ENCODE measurements at places on chromosomes 12 and 14. TPM values are rescaled to one million over a fixed set of nuclear protein-coding genes. Genes with fewer than 3 reads are reported as not detected.

- peaks cover 9% of the 10 kb centered on the region for H3K4me1 ChIP-seq
- no peak overlapping the region for H3K27ac ChIP-seq
- no peak for DNase-seq
- H3K36me3 ChIP-seq: no peaks in the 10 kb centered on the region
These were observed 3.3 kb downstream of the NKX2-1 start for GRCh38 chr14:36516719-36517241.

The CABP1 gene
- total RNA-seq: not detected

- no peaks in the 10 kb centered on the region for H3K36me3 ChIP-seq
- no peak overlapping the region for H3K27ac ChIP-seq
- no peak overlapping the region for H3K4me3 ChIP-seq
- no peaks in the 10 kb centered on the region for H3K4me1 ChIP-seq
These were observed 1102.8 kb upstream of the SEL1L start for GRCh38 chr14:82636426-82636825.

The RNASE9 gene
- total RNA-seq: not detected

DNA sequence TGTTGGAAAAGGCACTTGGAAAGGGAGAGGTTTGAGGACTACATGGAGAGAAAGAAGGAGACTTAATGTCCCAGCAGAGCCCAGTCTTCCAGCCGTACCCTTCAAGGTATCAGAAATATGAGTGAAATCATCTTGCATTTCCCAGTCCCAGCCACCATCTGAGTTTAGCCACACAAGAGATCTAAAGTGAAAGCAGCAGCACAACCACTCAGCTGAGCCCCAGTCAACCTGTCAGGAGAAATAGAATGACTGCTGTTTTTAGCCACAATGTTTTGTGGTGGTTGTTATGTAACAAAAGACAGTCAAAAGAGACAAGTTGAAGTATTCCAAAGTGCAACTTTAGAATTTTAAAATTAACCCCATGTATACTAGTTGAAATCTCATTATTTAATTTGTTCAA is 28.0 kb downstream of the DERA start:
- DNase-seq: no peak
- H3K27me3 ChIP-seq: no peaks in the 10 kb centered on the region
- H3K4me3 ChIP-seq: no peak overlapping the region
- H3K36me3 ChIP-seq: no peaks in the 10 kb centered on the region
- H3K4me1 ChIP-seq: no peaks in the 10 kb centered on the region

DNA sequence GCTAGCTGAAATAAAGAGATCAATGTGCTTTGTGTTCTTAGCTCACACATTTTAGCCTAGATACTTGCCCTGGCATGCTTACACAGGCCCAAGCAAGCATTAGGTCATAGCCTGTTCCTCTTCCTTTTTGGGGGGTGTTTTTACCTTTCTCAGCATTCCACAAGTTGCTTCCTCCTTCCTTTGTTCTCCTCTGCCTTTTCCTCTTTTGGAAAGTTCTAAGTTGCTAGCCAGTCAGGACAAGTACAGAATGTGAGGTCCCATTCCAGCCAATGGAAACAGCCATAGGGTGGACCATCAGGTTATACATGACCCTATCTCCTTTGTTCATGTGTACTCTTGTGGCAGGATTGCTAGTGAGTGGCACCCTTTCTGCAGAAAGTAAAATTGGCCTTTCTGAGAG is 154.9 kb downstream of the RASSF9 start:
- H3K36me3 ChIP-seq: no peaks in the 10 kb centered on the region
- no peak overlapping the region for H3K4me3 ChIP-seq
- H3K27me3 ChIP-seq: no peaks in the 10 kb centered on the region

GRCh38 chr14:60594062-60594461 is 55.2 kb downstream of the SIX1 start:
- H3K27me3 ChIP-seq: no peaks in the 10 kb centered on the region
- H3K27ac ChIP-seq: no peak overlapping the region
- H3K4me1 ChIP-seq: no peaks in the 10 kb centered on the region
- no peak overlapping the region for H3K4me3 ChIP-seq
- no peaks in the 10 kb centered on the region for H3K36me3 ChIP-seq
- no peak for DNase-seq

DNA sequence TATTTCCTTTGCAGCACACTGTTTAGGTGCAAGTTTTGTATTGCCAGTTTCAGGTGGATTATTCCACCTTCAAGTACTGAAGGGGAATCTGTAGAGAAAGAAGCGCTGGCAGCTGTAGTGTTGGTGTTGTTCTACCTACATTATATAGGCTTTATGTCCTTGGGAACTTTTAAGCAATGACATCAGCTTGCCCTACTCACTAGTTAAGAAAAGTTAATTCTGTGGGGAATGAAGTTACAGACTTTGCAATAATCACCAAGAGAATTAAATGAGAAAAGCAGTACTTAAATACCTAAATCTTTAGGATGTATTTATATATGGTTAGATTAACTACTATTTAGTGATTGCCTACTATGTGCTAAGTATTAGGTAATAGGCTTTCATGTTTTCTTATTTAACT is at the start of gene OR4E1:
TSS of gene OR4E1 (minus strand) at position 101 of the 400 bp plus-strand sequence. CDS start 2,883 bp downstream, outside the sequence.
- no peaks in the 10 kb centered on the region for H3K4me1 ChIP-seq
- no peaks in the 10 kb centered on the region for H3K36me3 ChIP-seq
- no peaks in the 10 kb centered on the region for H3K27me3 ChIP-seq
- H3K4me3 ChIP-seq: no peak within 1 kb of the TSS
- H3K27ac ChIP-seq: no peak within 1 kb of the TSS

The C14orf93 gene
- total RNA-seq: 7.9 TPM

The NGB gene
- not detected for total RNA-seq

DNA sequence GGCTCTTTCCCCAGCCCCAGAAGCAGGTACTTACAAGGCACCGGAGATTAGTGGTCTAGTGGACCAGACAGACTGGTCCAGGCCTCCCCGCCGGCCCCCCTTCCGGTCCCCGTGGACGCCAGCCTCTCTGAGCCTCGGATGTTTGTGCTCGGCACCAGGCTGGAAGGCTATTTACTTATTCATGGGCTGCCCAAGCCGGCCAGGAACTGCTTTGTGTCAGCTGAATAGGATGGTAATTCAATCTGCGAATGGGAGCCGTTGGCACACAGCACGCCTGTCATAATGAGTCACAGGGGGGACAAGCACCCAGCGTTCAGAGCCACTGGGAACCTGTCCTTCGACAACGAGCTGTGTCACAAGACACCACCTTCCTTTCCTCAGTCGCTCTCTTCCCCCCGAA is 82.3 kb downstream of the RIMBP2 start:
- no peak overlapping the region for H3K4me3 ChIP-seq
- H3K36me3 ChIP-seq: no peaks in the 10 kb centered on the region
- peaks cover 9% of the 10 kb centered on the region for H3K27me3 ChIP-seq
- no peak overlapping the region for H3K27ac ChIP-seq
- no peak for DNase-seq

DNA sequence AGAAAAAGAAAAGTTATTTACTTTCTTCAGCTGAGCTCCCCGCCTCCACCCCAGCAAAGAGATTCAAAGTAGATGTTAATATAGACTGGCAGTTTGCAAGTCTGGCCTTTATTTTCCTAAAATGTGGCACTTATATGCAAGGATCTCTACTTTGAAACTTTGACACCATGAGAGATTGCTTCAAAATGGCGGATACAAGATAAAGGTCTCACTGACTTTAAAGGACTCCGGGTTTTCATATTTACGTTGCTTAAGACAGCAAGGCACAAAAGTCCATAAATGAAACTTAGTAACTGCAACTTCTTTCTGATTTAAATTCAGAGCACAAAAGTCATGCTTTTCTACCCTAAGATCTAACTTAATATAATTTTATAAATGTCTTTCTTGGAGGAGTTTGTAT is 3.5 kb downstream of the OTX2 start:
- no peaks in the 10 kb centered on the region for H3K36me3 ChIP-seq
- no peak overlapping the region for H3K27ac ChIP-seq
- H3K4me1 ChIP-seq: peaks cover 17% of the 10 kb centered on the region
- H3K27me3 ChIP-seq: peaks cover 100% of the 10 kb centered on the region

DNA sequence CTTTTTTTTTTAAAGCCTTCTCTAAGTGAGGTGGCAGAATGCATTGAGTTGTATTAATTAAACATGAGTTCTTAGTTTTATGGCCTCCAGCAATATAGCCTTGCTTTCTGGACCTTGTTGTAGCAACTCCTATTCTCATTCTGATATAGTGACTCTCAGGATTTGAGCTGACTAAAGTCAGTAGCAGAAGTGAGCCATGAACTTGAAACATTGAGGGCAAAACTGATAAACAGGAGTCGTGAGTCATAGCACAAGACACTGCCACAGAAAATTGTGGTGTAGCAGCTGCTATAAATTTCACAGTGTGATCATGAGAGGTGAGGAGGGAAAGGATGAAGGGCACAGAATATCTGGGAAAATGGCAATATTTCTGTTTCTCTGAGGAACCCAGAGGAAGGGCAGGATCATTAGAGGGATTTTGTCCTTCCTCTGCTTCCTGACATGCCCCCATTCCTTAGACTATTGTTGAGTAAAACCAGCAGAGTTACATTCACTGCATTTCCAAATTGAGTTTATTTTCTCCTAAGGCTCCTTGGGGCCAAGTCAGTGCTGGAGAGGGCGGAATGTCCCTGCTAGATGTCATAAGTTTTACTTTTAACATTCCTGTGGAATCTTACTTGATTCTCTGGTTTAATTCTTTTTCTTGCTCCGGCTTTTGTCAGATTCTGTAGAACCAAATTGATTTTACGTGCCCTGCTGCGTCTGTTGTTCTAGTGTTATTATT is 7.5 kb downstream of the KLRG1 start:
- no peaks in the 10 kb centered on the region for H3K4me1 ChIP-seq
- H3K27me3 ChIP-seq: no peaks in the 10 kb centered on the region
- H3K4me3 ChIP-seq: no peak overlapping the region
- peak; percentile 16 for DNase-seq

The GLS2 gene
- 1.4 TPM for total RNA-seq

The TAS2R9 gene
- total RNA-seq: 1.8 TPM

GRCh38 chr14:26286913-26287205 is 311.0 kb downstream of the NOVA1 start:
- peak; percentile 4 for DNase-seq
- no peaks in the 10 kb centered on the region for H3K36me3 ChIP-seq
- peaks cover 16% of the 10 kb centered on the region for H3K4me1 ChIP-seq
- no peak overlapping the region for H3K27ac ChIP-seq

DNA sequence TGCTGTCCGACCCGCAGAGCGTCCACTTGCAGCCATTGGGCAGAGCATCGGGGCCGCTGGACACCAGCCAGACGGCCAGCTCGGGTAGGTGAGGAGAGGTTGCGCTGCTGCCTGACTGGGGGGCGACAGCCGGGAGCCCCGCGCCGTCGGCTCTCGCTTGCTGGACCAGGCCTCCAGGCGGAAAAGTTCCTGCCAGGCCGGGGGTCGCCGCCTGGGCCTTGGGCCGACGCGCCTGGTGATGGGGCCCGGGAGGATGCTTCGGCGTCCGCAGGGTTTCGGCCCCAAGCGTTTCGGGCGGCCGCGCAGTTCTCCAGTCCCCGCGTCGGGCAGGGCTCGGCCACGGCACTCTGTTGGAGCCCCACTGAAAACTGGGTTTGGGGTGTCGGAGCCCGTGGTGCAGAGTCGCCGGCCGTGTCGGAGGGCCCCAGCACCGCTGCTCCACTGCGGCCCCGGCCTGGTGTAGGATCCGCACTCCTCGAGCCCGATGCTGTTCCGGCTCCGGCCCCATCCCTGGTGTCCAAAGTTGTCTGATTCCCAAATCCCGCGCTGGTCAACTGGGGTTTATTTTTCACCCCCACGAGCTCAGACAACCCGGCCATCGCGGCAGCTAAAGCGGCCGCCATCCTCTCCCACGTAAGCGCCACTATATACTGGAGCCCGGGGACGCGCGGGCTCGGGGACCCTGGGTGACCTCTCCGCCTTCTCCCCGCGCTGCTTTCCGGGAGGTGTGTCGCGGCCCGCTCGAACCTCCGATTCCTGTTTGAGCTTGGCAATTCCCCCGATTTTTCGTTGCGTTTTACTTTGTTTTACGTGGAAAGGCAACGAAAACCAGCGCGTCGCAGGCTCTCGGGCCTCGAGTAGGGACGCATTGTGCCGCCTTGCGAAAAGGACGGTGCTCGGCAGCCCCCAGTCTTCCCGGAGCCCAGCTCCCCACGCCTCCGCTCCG is 872 bp downstream of the VSX2 start:
- H3K27me3 ChIP-seq: peaks cover 95% of the 10 kb centered on the region
- no peak for DNase-seq
- H3K36me3 ChIP-seq: no peaks in the 10 kb centered on the region
- no peak overlapping the region for H3K27ac ChIP-seq
- peaks cover 10% of the 10 kb centered on the region for H3K4me1 ChIP-seq

The TPPP2 gene
- not detected for total RNA-seq

DNA sequence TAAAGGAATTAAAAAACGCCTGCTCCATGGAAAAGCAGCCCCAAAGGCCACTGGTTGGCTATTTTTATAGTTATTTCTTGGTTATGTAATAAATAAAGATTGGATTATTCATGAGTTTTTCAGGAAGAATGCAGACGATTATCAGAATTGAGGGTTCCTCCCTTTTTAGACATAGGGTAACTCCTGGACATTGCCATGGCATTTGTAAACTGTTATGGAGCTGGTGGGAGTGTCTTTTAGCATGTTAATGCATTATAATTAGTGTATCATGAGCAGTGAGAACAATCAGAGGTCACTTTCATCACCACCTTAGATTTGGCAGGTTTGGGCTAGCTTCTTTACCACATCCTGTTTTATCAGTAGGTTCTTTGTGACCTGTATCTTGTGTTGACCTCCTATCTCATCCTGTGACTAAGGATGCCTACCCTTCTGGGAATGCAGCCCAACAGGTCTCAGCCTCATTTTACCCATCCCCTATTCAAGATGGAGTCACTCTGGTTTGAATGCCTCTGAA is 728.7 kb downstream of the GALC start:
- no peak for DNase-seq
- H3K36me3 ChIP-seq: no peaks in the 10 kb centered on the region
- no peak overlapping the region for H3K4me3 ChIP-seq
- no peak overlapping the region for H3K27ac ChIP-seq

GRCh38 chr14:54177019-54177418 is 219.8 kb upstream of the CDKN3 start:
- no peaks in the 10 kb centered on the region for H3K36me3 ChIP-seq
- H3K27me3 ChIP-seq: no peaks in the 10 kb centered on the region
- DNase-seq: no peak
- peaks cover 5% of the 10 kb centered on the region for H3K4me1 ChIP-seq
- H3K4me3 ChIP-seq: no peak overlapping the region

DNA sequence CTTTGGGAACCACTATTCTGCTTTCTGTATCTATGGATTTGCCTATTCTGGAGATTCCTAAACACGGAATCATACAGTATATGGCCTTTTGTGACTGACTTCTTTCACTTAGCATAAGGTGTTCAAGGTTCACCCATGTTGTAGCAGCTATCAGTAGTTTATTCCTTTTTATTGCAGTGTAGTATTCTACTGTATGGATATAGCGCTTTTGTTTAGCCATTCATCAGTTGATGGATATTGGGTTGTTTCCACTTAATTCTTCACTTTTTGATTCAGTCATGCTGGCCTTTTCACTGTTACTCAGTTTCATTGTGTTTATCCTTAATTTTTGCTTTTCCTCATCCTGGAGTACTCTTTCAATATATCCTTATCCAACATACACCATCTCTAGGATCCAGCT is 5.1 kb downstream of the PPP4R4 start:
- no peak for DNase-seq
- peaks cover 6% of the 10 kb centered on the region for H3K4me1 ChIP-seq
- no peak overlapping the region for H3K4me3 ChIP-seq
- no peaks in the 10 kb centered on the region for H3K36me3 ChIP-seq
- no peak overlapping the region for H3K27ac ChIP-seq

The E2F7 gene
- 3.7 TPM for total RNA-seq

The WNT1 gene
- total RNA-seq: not detected

The NUMB gene
- 33.8 TPM for total RNA-seq

The ACSS3 gene
- 19.4 TPM for total RNA-seq

- no peak overlapping the region for H3K27ac ChIP-seq
- no peaks in the 10 kb centered on the region for H3K4me1 ChIP-seq
- no peaks in the 10 kb centered on the region for H3K36me3 ChIP-seq
- no peak overlapping the region for H3K4me3 ChIP-seq
- no peaks in the 10 kb centered on the region for H3K27me3 ChIP-seq
These were observed 905.4 kb upstream of the ATXN7L3B start for GRCh38 chr12:73632191-73632590.

The ALX1 gene
- total RNA-seq: 5.2 TPM

Measured in cardiac muscle cell (in vitro differentiated cells and primary cell).